ENCODE measurements at places on chromosomes 2 and 18.

DNA sequence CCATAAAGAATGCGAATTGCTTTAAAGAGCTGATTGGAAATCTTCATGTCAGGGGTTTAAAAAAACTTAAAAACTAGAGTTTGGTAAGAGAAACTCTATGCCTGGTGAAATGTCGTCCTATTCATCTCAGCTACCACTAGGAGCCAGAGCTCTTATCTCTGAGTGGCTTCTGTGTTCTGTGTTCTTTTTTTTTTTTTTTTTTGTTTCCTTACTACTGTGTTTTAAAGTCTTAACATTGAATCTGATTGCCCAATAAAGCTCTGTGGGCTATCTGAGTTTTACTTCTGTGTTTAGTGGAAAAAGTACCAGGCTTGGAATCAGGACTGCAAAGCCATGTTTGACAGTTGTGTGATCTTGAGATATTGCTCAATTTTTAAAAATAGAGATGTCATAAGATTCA lies 494.8 kb downstream of the RIT2 start:
- DNase-seq, result no peak

DNA sequence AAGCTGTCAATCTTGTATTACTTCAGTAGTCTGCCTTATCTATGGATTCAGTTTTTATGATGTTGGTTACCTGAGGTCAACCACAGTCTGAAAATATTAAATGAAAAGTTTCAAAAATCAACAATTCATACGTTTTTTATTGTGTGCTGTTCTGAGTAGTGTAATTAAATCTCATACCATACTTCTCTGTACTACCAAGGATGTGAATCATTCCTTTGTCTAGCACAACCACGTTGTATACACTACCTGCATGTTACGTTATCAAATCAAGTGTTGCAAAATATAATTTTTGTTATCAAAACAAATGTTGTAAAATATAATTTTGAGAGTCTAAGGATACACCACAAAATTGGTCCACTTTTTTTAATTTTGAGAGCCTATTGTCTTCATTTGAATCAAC lies 590.2 kb upstream of the SETBP1 start:
- no peak for DNase-seq

- no peak for DNase-seq
These were observed 9.2 kb upstream of the SP9 start for GRCh38 chr2:174325373-174326160.

DNA sequence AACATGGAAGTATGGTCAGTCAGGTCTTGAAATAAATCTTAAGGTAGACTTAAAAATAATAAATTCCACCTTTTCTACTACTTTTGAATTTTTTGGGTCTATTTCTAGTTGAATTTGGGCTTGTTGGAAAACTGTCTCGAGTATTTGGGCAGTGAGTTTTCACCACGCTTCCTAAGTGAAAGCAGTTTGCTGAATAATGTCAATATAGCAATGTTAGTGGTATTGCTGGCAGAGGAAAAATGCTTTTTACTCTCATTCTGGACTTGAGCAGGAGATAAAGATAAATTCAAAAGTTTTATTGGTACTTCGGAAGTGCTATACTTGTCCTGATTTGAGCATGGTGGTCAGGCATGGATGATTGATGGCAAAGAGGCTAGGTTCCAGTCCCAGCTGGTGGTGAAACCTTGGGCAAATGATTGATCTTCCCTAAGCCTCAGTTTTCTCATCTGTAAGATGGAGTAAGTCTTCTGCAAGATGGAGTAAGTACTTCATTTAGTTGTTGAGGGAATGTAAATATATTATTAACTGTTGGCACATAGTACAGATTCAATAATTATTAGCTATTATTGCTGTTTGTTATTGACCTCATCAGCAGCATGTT lies 503.5 kb upstream of the ZEB2 start:
- no peak for DNase-seq

DNA sequence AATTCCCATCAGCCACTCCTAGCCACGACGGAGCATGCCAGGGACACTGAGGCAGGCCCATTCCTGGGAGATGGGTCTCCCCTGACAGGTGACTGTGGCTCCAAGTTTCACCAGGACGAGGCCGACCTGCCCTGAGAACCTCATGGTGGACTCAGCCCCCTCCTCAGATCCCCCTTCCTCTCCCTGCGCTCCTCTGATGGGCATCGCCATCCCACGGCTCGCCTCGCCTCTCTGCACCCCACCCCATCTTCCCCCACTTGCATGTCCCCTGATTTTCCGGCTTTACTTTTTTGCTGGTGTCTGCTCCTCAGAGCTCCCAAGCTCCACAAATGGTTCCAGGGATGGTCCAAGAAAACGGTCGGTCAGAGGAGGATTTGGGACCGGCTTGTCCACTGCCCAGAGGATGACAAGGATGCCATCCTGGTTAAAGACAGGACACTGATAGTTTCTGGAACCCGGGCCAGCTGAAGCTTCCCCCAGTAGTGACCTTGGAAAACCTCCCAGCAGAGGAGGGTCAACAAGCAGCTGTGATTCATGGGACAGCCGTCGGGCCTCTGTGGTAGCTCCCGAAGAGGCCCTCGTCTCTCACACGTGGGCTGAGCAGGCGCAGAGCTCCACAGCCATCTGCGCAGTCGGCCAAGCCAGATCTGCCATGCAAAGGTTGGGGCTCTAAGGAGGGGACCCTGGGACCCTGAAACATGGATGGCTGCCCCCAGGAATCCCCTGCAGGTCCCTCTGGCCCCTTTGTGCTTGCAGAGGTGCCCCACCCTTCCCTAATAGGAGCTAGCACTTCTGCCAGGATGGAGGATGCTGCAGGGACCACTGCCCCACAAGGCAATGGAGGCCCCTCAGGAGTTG lies 87.8 kb upstream of the SLC66A3 start:
- no peak for DNase-seq

DNA sequence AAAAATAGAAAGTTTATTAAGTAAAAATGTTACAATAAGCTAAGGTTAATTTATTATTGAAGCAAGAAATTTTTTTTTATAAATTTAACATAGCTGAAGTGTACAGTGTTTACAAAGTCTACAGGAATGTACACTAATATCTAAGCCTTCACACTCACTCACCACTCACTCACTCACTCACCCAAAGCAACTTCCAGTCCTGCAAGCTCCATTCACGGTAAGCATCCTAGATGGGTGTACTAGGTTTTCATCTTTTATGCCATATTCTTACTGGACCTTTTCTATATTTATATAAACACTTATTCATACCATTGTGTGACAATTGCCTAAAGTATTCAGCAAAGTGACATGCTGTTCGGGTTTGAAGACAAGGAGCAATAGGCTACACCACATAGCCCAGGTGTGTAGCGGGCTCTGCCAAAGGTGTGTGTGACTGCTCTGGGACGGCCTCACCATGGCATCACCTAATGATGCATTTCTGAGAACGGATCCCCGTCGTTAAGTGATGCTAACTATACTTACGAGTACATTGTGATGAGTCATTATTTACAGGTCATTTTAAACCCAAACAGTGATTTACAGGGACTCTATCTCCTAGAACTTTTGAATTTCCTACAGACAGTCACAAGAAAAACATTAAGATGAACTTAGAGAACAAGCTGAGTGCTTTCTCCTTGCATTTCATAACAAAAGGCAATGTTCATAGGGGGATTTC lies 76.3 kb upstream of the ID2 start:
- DNase-seq, result no peak

GRCh38 chr18:62420151-62420512 lies 95.0 kb downstream of the TNFRSF11A start:
- no peak for DNase-seq

GRCh38 chr2:40488927-40489677 lies 37.2 kb upstream of the SLC8A1 start:
- DNase-seq, result no peak

- peak; percentile 65 for DNase-seq
These were observed at the start of gene PSTPIP2 for GRCh38 chr18:46071653-46072375. PSTPIP2 (minus strand) TSS chr18:46072260; CDS start chr18:46072188, 72 bp downstream.

DNA sequence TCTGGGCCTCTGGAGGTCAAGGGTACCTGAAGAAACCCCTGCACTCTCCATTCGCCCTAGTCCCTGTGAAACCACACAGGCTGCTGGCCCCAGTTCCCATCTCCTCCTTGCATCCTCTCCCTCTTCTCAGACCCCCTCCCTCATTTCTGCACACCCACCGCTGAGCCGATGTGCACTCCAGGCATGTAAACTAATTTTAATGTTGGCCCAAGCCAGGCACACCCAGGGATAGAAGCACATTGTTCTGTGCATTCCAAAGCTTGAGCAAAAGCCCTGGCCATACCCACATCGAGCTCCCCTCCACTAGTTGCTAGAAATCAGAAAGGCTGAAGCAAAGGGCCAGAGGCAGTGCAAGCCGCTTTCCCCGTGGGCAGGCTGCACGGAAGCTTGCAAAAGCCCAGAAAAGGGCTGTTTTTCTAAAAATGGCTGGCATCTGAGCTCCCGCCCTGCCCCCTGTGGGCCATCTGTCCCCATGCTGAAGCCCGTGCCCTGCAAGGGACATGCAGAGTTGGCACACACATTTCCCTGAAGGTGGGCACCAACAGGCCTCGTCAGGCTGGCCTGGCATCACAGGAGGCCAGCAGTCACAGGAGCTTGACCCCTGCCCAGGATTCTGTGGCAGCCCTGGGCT lies 181.6 kb downstream of the SMAD7 start:
- DNase-seq, result no peak

DNA sequence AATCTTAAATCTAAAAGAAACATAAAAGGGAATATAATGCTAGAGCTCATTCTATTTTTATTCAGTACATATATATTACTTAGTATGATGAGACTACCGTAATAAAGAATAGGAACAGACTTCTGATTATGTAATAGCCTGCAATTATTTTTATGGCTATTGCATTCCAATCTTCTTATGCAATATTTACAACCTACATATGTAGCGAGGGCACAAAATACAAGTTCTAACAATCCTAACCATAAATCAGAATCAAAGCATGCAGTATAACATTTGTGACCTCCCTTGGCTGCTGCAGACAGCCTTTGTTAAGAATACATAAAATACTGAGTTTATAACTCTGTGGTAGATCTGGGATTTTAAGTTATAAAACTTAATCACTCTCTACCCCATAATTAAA lies 177.6 kb downstream of the BABAM2 start:
- DNase-seq, result no peak

- DNase-seq, result no peak
These were observed 56.9 kb downstream of the HNMT start for GRCh38 chr2:138021154-138021553.

DNA sequence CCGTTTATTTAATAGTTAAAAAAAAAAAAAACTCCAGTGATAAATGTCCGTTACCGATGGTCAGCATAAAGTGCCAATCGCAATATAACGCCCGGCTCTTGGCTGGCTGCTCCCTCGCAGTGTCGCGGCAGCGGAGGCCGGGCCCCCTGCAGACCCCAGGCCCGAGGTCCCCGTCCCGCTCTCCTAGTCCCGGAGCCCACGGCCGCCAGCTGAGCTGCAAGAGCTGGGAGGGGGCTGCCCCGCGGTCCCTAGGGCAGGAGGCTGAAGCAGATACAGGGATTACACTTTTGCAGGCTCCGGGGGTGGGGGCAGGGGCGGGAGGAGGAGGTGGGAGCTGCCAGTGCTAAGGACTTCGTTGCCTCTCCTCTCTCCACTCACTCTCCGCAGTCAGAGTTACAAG lies 6.9 kb downstream of the OSR1 start:
- DNase-seq, result no peak

DNA sequence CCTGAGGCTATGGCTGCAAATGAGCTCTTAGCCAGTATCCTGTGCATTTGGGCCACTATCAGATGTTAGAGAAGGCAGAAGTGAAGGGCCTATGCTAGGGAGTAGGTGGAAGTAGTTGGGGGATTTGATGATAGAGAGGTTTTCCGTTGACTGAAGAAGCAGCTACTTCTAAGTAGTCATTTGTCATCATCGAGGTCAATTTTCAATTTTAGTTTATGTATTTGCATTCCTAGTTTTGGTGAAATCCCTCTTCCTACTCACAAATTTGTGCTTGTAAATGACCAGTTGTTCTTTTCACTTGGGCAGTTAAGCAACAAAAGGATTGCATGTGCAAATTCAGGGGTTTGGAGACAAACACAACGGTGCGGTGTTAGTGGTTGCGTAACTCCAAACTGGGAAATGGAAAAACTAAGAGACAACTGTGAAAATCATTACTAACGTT lies 48.5 kb upstream of the PELI1 start:
- no peak for DNase-seq

DNA sequence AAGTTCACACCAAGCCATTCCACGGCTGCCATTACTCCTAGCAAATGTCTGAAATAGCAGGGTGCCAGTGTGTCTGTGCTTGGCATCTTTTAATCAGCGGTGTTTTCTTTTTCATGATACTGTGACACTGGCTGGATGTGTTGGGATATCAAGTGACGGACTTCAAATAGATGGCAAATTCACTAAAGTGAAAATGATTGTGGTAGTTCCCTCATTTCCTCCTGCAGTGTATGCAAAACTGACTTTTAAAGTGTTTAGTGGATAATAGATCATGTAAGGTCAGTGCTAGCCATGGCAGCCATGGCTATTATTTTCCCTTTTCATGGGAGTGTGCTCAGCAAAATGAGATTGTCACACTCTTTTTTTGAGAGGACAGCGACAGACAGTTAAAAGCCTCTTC lies 261.5 kb upstream of the SIX3 start:
- DNase-seq, result no peak

DNA sequence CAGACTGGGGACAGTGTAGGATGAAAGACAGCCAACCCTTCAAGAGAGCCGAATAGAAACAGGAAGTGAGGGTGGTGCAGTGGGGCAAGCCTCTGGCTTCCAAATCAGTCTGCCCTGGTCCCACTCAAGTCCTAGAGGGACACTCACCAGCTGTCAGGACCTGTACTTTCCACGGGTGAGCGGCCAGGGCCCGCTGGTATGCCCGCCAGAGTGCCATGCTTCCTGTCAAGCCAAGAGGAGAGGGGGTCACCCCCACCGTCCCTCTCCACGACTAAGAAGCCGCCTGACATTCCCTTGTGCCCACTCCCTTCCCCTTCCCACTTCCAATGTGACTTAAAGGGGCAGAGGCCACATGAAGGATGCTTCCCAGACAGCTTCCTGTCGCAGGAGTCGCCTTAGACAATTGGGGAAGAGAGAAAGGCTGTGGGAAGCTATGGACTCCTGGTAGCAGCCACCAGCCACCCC lies 564 bp downstream of the MPV17 start:
- no peak for DNase-seq

- no peak for DNase-seq
These were observed 163.0 kb upstream of the NOSTRIN start for GRCh38 chr2:168639441-168639898.

- no peak for DNase-seq
These were observed 152.2 kb upstream of the CRIM1 start for GRCh38 chr2:36203366-36203765.

Data from activated CD4-positive, alpha-beta T cell treated with anti-CD3 and anti-CD28 coated beads, Interleukin-2, amount 50 U/mL, for 4 hours (primary cell).